Cardiac muscle cell (in vitro differentiated cells and primary cell): ENCODE measurements at places on chromosomes 2 and 18. TPM values are rescaled to one million over a fixed set of nuclear protein-coding genes. Genes with fewer than 3 reads are reported as not detected.

LCT gene
- total RNA-seq, result 0.03 TPM in 1 of 2 replicates, not detected in the other

PARD3B gene
- total RNA-seq, result 4.5 and 8.5 TPM in 2 replicates

TUBB6 gene
- total RNA-seq, result 212 and 450 TPM in 2 replicates

EVA1A gene
- 0.51 and 0.53 TPM in 2 replicates for total RNA-seq

APLF gene
- total RNA-seq, result 4.3 and 5.9 TPM in 2 replicates

VWA3B gene
- 0.09 and 0.67 TPM in 2 replicates for total RNA-seq

REEP1 gene
- 14.6 and 22.7 TPM in 2 replicates for total RNA-seq

DNA sequence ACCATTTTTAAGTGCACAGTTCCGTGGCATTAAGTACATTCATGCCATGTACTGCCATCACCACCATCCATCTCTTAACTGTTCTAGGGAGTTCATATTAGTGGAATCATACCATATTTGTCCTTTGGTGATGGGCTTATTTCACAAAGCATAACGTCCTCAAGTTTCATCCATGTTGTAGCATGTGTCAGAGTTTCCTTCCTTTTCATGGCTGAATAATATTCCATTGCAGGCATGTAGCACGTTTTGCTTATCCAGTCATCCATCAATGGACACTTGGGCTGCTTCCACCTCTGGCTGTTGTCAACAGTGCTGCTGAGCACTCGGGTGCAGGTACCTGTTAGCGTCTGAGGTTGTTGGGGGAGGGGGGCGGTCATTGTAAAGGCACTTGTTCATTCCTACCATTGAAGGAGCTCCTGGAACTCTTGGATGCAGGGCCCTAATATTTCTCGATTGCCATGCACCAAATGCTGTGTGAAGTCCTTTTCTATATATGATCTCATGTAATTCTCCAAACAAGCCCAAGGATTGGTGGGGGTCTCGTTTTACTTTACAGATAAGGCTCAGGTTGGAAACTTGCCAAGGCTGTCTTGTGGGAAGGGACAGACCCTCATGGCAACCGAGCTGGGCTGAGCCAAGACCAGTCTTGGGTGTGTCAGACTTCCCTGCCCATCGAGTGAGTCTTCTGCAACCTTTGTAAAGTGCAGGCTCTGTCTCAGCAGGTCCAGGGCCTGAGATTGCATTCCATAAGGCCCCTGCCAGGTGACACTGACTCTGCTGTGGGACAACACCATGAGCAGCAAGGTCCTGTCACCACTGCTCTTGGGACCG is 42.9 kb upstream of the SH3RF3 start:
- no peaks in the 10 kb centered on the region for H3K27me3 ChIP-seq
- H3K4me1 ChIP-seq, result no peaks in the 10 kb centered on the region
- H3K27ac ChIP-seq, result no peak overlapping the region
- H3K36me3 ChIP-seq, result no peaks in the 10 kb centered on the region

DNA sequence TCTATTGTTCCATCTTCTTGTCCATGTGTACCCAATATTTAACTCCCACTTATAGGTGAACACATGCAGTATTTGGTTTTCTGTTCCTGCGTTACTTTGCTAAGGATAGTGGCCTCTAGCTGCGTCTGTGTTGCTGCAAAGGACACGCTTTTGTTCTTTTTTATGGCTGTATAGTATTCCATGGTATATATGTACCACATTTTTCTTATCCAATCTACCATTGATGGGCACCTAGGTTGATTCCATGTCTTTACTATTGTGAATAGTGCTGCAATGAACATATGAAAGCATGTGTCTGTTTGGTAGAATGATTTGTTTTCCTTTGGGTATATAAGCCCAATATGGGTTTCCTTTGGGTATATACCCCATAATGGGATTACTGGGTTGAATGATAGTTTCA is 77.3 kb upstream of the MMADHC start:
- no peak for DNase-seq
- no peak overlapping the region for H3K4me3 ChIP-seq
- no peaks in the 10 kb centered on the region for H3K36me3 ChIP-seq
- H3K27me3 ChIP-seq, result no peaks in the 10 kb centered on the region
- H3K4me1 ChIP-seq, result no peaks in the 10 kb centered on the region
- H3K27ac ChIP-seq, result no peak overlapping the region

GRCh38 chr2:192885569-192886160 is 690.9 kb upstream of the TMEFF2 start:
- H3K27ac ChIP-seq, result no peak overlapping the region
- no peaks in the 10 kb centered on the region for H3K27me3 ChIP-seq
- H3K36me3 ChIP-seq, result no peaks in the 10 kb centered on the region
- no peaks in the 10 kb centered on the region for H3K4me1 ChIP-seq
- no peak for DNase-seq
- H3K4me3 ChIP-seq, result no peak overlapping the region

- H3K27ac ChIP-seq, result no peak overlapping the region
- H3K4me3 ChIP-seq, result no peak overlapping the region
- H3K27me3 ChIP-seq, result no peaks in the 10 kb centered on the region
- DNase-seq, result no peak
- no peaks in the 10 kb centered on the region for H3K4me1 ChIP-seq
Observed at GRCh38 chr2:48380208-48380607, 149.7 kb upstream of the STON1 start.
